ENCODE measurements at places on chromosomes 6 and 20.

DNA sequence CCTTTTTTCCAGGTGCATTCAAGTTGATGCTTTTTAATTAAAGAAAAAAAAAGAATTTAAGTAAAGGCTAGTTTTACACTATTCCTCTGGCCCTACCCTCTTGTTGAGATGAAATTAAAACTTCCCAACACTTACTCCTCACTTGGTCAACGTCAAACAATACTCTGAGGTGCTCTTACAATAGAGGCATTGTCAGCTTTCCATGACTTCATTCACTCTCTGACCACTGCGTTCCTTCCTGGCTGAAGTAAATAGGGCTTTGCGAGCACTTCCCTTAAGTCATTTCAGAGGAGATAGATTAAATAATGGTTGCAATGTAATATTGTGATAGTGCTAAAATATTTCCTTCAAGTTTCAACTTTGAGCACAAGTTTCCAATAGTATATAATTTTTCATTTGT lies 229.8 kb upstream of the CEP162 start:
- DNase-seq: no peak

GRCh38 chr20:63261060-63261794 lies 7.0 kb upstream of the NKAIN4 start:
- DNase-seq: no peak

DNA sequence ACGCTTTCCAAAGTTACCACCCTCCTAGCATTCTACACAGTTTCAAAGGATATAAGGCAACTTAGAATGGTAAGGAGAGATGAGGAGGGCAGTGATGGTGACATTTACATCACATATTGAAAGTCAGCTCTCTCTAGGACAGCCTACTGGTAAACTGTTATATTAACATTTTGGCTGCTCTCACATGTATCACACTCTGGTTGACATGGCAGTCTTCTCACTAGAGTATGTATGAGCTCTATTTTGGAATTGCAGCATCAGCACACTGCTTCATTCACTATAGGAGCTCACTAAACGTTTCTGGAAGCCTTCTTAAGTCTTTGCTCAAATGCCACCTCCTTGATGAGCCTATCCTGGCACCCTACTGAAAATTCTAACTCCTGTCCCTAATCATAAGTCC lies 135.7 kb upstream of the ENPP5 start:
- no peak for DNase-seq

- no peak for DNase-seq
These were observed 81.6 kb upstream of the OPRM1 start for GRCh38 chr6:153957394-153957793.

DNA sequence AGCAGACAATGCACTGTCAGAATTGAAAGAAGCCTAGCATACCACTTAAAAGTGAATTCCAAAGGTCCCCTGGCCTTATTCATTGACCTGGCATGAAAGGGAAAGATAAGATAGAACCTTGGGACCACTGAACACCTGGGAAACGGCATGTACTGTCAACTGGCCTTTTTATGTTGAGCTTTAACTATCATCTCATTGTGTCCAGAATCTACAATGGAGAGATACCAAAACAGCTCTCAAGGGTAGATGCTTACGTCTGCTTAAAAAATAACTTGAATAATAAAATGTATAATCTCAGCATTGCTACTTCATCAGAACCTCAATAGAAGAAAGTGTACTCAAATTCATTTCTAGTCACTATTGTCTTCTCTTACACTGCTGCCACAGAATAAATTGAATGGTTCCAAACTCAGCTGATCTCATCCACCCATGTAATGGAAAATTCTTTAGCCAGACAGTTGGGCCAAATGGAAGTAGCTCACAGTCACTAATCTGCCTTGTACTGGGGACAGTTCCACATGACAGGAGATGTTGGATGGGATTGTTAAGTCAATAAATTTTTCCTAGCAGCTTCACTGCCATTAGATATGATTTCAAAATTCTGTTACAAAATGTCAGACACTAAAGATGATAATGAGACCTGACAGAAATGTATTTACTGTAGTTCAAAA lies 93.8 kb downstream of the MLIP start:
- no peak for DNase-seq

DNA sequence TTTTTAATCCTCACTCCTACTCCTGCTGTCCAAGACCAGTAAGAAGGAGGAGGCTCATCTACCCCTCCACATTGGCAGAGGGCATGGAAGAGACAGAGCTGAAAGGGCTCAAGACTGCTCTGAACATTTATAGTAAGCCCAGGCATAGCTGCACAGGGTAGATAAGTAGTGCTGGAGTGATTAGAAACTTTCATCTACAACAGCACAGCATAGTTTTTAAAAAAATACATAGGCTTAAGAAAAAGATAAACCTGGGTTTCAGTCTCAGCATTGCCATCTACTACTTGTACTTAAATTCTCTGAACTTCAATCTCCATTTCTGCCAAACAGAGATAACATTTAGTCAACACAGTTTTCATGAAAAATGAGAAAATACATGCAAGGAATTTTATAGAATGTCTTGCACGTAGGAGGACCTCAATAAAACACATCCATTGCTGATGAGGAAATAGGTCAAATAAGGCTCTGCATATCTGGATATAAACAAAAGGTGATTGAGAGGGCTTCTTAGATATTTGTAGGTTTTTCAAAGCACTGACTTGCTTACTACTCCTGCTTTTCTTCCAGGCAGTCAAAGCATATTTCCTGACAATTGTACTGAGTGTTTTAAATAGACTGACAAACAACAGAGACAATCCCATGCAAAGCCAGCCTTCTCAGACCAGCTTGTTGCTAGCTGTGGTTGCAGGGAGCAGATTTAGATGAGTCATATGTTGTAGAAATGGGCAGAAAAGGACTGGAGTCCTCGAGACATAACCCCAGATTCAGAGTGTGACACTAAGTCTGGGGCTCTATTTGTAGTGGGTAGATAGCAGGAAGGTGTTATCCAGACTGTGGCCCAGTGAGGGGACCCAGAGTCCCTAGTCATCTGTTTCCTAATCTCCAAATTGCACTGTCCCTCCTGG lies 107.4 kb upstream of the TAB2 start:
- DNase-seq: no peak

DNA sequence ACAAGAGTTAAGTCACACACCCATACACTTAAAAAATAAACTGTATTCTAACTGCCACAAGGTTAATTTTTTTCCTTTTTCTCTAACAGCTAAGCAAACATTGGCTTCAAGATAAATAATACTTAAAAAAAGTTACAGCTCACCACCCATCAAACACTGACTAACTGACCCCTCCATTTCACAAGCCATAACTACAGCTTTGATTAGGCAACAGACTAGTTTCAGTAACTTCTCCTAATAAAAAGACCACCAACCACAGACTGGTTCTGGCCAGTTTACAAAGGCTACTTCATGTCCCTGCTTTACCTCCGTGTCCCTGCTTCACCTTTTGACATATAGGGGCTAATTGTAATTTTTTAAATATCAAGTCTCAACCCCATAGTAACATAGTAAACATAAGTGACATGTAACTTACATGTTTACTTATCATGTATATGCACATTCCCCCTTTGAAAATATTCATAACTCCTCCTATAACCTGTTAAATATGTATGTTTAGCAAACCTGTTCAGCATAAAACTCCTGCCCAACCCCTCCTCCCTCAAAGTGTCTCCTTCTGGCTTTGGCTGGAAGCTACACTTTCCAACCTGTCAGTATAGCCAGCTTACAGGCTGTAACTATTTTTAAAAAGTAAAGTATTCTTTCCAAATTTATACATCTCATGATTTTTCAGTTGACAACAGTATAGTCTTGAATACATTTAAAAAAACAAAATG lies 15.1 kb upstream of the POM121L2 start:
- DNase-seq: no peak

- DNase-seq: no peak
These were observed 364.3 kb upstream of the ID4 start for GRCh38 chr6:19472850-19473249.

- no peak for DNase-seq
These were observed 65.1 kb upstream of the SCAF8 start for GRCh38 chr6:154668156-154668555.

DNA sequence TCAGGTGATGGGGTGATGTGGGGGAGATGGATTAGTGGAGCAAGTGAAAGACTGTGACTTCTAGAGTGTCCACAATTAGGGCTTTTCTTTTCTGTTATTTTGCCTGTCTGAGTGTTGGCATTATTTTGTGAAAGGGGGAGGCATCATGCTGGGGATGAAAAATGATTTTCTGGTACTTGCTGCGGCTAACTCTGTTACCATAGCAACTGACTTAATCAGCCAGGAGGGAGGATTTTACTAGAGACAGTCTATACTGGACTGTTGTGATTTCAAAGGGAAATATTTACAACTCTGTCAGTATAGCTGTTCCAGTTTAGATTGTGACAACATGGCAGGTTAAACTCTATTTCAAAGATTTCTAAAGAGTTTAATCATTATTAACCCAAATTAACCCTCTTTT lies 30.4 kb upstream of the MRAP2 start:
- DNase-seq: no peak

GRCh38 chr6:3997177-3997770 lies 81.7 kb downstream of the FAM217A start:
- no peak for DNase-seq

DNA sequence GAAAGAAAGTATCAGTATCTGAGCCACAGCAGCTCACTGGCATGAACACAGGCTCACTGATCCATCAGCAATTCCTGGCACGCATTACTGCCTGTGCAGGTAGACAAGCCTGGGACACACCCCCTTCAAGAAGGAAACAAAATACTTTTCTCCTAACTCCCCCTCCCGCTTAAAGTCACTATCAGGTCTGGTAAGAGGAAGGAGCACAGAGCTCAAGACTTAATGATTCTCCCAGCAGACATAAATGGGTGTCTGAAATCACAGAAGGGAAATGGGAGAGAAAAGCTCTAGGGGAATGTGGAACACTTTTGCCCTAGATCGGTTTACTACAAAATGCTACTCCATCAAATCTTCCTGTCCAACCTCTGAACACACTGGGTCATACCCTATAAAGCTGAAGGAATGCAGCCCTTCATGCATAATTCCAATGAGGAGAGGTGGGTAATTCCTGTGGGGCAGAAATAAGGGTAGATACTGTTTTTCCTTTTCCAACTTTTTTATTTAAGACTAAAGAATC lies at the start of gene ADGRF1:
Gene ADGRF1 (minus strand): TSS at position 58 of the 517 bp plus-strand sequence. CDS start 13,271 bp downstream, outside the sequence.
- no peak for DNase-seq

DNA sequence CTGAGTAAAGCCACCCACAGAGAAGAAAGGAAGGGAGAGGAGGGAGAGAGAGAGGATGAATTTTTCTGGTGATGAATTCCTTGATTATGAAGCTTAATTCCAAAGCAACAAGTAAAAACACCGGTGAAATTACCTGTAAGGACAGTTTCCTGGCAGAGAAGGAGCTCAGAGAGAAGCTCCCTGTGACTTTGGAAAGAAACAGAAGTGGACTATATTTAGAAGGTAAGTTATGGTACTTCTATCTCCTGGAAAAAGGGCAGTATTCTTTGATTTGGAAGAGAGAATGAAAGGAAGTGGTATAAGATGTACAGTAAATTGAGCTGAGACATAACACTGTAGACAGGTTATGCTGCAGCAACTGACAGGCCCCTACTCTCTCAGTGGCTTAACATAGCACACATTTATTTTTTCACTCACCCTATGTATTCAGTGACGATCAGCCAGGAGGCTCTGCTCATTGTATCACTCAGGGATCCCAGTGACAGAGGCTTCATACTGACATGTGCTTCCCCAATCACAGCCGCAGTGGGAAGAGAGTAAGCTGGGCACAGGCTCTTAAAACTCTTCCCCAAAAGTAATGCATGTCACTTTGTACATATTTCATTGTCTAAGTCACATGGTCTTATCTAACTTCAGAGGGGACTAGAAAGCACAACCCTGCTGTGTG lies 349.5 kb downstream of the BTBD9 start:
- no peak for DNase-seq

- no peak for DNase-seq
These were observed 280.3 kb upstream of the JARID2 start for GRCh38 chr6:14965424-14966075.

- DNase-seq: no peak
These were observed 24.9 kb upstream of the ITCH start for GRCh38 chr20:34337982-34338726.

GRCh38 chr20:53930651-53931504 lies 139.5 kb downstream of the BCAS1 start:
- DNase-seq: no peak

GRCh38 chr6:12047304-12047703 lies 35.2 kb downstream of the HIVEP1 start:
- DNase-seq: no peak

DNA sequence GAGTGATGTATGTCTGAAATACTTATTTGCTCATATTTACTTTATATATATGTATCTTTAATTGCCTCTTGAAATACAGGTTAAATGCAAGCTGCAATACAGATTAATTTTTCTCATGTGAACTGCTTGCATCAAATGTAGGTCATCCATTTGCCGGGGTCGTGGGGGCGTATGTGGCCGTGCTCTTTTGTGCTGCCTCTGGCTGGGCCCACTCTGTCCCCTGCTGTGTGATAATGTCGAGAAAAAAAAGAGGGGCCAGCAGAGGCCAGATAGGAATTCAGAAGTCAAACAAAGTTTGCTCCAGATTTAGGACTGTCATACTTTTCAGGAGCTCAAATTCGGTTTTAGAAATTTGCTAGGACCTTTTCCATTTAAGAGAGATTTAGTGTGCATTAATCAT lies 459.6 kb upstream of the SOX4 start:
- DNase-seq: no peak

DNA sequence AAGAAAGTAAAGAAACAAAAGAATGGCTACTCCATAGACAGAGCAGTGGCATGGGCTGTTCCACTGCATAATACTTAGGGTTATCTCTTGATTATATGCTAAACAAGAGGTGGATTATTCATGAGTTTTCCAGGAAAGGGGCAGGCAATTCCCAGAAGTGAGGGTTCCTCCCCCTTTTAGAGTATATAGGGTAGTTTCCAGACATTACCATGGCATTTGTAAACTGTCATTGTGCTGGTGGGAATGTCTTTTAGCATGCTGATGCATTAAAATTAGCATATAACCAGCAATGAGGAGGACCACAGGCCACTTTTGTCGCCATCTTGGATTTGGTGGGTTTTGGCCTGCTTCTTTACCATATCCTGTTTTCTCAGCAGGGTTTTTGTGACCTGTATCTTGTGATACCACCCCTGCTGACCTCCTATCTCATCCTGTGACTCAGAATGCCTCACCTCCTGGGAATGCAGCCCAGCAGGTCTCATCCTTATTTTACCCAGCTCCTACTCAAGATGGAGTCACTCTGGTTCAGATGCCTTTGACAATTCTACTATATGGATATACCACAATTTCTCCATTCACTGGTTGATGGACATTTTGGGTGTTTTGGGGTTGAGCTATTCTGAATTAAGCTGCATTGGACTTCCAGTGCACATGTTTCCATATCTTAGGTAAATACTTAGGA lies 280.6 kb downstream of the FARS2 start:
- no peak for DNase-seq

DNA sequence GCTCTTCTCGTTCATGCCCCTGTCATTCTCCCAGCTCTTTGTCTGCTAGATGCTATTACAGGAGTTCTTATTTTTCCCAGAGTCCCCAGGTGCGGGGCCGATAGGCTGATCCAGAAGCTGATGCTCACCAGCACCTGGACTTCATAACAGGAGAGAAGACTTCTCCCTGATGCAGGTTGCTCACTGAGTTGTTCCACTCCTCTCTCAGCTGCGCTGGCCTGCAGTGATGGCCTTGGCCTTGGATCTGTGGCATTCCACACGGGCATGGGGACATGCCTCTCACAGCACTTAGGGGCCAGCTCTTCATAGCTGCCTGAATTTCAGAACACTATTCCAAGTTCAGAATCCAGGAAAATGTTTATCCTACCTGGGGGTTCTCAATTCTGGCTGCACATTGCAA lies 7.1 kb upstream of the TXNDC5 start:
- DNase-seq: no peak

Data from type B pancreatic cell (in vitro differentiated cells).